ENCODE measurements at places on chromosomes 13 and 19.

DNA sequence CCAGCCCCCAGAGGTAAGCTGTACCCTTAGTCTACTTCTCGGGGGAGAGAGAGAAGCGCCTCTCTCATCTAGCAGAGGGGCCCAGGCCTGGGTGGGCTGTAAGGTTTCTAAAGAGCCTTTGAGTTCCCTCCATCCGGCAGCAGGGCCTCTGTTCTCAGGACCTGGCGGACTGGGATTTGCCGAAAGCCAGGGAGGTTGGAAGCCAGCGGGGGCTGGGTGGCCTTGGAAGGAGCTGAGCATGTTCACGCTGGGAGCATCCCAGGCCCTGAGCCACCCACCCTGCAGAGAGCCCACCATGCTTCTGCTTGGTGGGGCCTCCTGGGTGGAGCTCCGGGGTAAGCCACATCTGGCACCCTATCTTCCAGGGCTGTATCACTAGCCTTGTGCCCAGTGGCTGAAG lies 7.8 kb downstream of the SLC7A10 start:
- DNase-seq: peak; percentile 36

DNA sequence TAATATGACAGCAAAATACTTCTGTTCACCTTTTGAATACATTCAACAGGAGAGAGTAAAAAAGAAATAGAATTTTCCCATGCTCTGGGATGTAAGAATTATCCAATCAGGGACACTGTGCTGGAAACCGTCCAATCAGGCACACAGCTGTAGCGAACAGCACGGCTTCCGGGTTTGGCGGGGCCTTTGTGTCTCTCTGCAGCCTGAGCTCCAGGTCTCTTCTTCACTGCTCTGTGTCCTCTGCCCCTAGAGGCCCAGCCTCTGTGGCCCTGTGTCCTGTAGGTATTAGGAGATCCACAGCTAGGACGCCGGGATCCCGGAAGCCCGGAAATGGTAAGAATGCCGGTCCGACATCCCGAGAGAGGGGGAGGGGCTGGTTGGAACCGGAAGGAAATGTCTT lies 92.7 kb downstream of the ZNF737 start:
- no peak for DNase-seq

DNA sequence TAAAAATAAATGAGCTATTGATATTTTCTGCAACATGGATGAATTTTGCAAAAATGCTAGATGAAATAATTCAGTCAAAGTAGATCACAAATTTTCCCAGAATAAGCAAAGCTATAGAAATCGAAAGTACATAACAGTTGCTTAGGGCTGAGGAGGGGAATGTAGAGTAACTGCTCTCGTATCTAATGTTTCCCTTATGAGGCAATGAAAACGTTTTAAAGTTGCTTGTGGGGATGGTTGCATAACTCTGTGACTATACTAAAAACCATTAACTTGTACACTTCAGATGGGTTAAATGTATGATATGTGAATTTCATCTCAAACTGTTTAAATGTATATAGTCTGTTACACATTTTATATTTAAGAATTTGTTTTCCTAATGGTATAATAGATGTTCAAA lies 231.7 kb downstream of the GGACT start:
- DNase-seq: no peak

- DNase-seq: no peak
Measured at GRCh38 chr13:108342369-108343289, 73.1 kb downstream of the TNFSF13B start.

- DNase-seq: no peak
Measured at GRCh38 chr13:34943436-34944273, 1.6 kb downstream of the NBEA start.

- DNase-seq: no peak
Measured at GRCh38 chr13:48160606-48161278, 65.8 kb upstream of the MED4 start.

GRCh38 chr19:2202366-2202765 lies 33.8 kb downstream of the PLEKHJ1 start:
- no peak for DNase-seq

DNA sequence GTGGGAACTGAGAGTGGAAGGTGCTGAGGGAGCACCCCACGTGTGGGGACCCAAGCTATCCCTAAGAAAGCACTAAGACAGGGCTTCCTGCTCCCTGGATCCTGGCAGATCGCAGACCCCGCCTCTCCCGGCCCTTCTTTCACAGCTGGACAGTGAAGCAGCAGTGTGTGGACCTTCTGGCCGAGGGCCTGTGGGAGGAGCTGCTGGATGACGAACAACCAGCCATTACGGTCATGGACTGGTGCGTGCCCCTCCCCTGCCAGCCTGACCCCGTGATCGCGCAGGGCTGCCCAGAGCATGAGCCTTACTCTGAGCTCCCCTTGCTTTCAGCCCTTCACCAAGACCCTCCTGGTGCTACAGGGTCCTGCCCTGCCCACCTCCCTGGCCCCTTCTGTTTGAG lies 2.3 kb downstream of the NCCRP1 start:
- DNase-seq: peak; percentile 81

GRCh38 chr19:53910170-53910518 lies 1.1 kb downstream of the CACNG7 start:
- no peak for DNase-seq

GRCh38 chr13:33994198-33994597 lies 176.2 kb downstream of the RFC3 start:
- no peak for DNase-seq

DNA sequence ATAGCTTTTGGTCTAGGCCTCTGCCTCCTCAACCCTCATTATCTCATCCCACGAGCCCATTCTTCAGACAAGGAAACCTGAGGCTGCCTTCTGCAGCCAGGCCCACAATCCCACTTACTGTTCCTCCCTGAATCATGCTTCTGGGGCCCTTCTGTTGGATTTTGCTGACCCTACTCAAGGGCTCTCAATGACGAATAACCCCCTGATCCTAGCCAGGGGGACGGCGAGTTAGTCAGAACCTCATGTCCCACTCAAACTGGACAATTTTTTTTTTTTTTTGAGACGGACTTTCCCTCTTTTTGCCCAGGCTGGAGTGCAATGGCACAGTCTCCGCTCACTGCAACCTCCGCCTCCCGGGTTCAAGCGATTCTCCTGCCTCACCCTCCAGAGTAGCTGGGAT lies 2.0 kb downstream of the CGB3 start:
- no peak for DNase-seq

- DNase-seq: peak; percentile 95
Measured at GRCh38 chr19:7636691-7637373, at the start of gene STXBP2. TSS of gene STXBP2 (plus strand) at chr19:7637110. CDS start at chr19:7637150, 40 bp downstream.

DNA sequence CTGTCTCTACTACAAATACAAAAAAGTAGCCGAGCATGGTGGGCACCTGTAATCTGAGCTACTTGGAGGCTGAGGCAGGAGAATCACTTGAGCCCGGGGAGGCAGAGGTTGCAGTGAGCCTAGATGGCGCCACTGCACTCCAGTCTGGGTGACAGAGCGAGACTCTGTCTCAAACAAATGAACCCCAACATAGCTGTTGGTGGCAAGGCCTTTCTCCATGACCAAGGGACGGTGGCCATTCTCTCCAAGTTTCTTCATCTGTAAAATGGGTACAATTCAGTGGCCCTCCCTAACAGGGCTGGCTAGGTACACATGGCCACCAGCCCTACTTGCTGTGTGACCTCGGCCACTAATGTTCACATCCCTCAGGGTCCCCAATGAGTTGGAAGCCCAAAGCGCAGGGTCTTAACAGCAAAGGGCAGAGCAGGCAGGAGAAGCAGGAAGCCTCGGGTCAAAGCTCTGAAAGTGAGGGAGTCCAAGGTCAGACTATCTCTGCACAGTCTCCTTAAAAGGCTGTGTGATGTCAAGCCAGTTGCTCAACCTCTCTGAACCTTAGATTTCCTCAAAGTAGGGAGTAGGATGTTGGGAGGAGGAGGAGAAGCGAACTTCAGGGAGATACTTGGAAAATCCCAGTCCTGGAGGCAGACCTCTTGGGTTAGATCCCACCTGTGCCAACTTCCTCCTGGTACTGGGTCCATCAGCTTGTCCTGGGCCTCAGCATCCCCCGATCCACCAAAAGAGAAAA lies 2.7 kb downstream of the JUND start:
- DNase-seq: no peak

DNA sequence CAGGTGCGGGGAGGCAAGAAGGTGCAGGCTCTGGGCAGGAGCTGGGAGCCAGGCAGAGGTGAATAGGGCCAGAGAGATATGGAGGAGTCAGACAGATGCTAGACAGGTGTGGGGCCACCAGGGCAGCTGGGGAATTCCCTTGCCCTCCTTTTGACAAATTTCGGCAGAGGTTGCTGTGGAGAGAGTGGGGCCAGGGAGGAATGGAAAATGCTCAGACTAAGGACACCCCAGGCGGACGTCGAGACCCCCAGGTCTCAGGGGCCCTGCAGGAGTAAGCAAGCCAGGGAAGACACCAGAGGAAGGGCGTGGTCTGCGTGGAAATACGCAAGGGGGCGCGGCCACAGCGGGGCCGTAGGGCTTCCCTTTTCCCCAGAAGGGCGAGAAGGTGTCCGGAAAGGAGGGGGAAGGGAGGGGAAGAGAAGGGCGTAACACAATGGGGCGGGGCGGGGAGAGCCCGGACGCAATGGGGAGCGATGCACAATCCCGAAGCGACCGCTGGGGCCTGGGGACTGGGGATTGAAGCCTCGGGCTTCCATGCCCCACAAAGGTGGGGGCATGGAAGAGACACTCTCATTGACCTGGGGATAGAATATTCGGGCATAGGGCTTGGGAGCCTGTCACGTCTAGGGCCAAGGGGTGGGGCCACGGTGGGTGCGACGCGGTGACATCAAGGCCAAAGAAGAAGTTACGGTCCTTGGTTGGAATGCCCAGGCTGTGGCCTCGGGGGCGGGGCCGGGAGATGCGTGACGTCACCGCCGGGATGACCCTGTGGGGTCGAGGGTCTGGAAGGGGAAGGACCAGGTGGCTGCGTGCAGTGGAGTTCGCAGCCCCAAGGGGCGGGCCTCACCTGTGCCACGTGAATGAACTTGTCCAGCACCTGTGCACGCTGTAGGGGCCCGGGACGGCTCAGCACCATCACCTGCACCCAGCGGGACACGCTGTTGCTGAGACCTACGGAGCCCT lies 8.2 kb downstream of the RASGRP4 start:
- no peak for DNase-seq

- peak; percentile 91 for DNase-seq
Measured at GRCh38 chr13:114081761-114082681, 50.4 kb downstream of the RASA3 start.

DNA sequence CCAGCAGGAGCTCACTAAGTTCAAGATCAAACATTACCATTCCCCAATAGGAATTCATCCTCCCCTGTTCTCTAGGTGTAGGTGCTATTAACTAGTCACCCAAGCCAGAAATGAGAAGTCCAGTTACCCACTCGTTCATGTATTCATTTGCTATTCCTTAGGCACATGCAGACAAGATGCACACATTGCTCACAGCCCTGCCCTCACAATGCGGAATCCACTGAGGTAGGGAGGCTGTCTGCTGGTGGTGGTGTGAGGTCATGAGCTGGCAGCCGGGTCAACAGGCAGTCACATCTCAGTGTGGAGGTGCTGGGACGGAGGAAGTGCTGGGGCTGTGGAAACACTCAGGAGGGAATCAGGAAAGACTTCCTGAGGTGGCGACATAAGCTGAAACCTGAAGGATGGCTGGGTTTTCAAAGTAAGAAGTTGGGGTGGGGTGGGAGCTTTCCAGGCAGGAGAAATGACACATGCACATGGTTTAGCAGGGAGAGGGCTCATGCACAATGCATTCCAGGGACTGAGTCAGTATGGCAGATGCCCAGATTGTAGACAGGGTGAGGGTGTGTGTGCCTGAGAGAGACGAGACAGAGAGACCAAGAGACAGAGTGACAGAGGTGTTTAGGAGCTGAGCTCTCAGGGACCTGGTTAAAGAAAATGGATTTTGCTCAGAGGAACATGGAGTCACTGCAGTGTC lies 117.6 kb downstream of the USP12 start:
- DNase-seq: no peak

DNA sequence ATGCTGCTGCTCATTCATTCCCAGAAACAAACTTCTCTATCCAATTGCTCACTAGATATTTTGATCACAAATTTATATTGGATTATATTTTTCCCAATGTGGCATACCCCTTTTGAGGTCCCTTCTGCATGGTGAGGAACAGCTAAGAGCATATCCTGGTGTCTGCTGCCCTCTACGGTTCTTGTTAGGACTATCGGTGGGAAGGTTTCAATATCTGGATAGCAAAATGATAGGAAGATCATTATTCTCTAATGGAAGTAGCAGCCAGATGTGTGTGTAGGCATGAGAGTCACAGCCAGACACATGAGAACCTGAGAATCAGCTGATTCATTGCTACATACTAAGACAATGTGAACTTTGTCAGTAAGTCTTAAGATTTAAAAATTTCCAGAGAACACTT lies 1422.4 kb upstream of the MIR17HG start:
- DNase-seq: no peak

DNA sequence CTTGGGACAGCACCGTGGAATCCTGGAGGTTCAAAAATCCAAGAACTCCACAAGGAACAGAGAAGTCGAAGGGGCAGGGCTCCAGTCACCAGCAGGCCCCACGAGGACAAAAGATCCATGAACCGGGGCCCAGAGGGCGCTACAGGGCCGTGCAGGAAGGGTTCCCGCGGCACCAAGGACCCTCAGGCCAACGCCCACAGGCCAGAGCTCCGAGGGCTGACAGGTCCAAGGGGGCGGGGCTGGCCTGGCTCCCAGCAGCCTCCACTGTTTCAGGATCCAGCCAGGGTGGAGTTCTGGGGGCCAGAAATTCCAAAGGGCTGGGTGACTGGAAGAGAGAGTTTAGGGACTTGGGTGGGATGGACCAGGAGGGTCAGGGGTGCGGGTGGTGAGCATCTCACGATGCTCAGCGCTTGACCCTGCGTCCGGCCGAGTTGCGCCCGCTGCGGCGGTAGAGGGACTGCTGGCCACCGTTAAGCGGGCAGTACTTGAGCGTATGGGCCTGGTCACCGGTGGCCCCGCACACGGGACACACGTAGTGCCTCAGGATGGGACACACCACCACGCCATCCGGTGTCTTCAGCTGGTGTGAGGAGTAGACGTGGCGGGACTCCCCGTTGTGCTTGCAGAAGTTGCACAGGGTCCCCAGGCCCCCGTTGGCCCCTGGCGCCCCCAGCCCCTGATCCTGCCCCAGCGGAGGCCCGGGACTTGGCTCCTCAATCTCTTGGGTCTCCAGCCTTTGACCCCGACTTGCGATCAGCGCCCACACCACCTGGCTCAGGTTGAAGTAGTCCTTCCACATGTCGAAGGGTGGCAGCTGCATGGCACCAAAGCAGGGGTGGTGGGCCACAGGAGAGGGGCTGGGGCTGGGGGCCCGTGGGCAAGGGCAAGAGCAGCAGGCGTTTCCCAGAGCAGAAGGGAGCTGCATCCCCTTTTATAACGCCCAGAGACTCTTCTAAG lies at the start of gene NANOS2:
Gene NANOS2 (minus strand): TSS at position 905 of the 957 bp plus-strand sequence. CDS start 85 bp downstream, at position 820.
- DNase-seq: no peak

- no peak for DNase-seq
Measured at GRCh38 chr13:75180805-75181455, 301.0 kb downstream of the TBC1D4 start.

DNA sequence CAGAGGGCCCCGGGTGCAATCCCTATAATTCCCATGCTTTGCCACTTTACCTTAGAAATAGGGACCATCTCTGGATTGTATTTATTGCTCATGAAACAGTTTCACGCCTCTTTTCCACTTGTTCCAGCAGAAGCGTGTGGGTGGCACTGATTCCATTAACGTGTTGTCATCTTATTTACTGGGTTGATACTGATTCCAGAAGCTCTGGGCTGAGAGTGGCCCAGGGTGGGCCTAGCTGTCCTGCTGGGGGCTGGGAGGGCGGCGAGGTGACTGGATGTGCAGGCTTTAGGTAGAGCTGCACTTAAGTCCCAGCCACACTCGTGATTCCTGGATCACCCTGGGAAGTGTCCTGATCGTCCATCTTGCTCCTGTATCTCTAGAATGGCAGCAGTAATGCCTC lies 155.0 kb downstream of the TEX29 start:
- no peak for DNase-seq

GRCh38 chr13:39675904-39676303 lies 20.4 kb downstream of the COG6 start:
- no peak for DNase-seq

GRCh38 chr13:57558051-57558467 lies 73.5 kb upstream of the PCDH17 start:
- DNase-seq: no peak

Data from pancreas (tissue), 10 donors.